ENCODE measurements at places on chromosomes 2 and 18.

- no peak for DNase-seq
Observed at GRCh38 chr18:30359521-30359920, 683.0 kb downstream of the DSC3 start.

- DNase-seq = no peak
Observed at GRCh38 chr2:15432642-15433256, 128.4 kb downstream of the NBAS start.

DNA sequence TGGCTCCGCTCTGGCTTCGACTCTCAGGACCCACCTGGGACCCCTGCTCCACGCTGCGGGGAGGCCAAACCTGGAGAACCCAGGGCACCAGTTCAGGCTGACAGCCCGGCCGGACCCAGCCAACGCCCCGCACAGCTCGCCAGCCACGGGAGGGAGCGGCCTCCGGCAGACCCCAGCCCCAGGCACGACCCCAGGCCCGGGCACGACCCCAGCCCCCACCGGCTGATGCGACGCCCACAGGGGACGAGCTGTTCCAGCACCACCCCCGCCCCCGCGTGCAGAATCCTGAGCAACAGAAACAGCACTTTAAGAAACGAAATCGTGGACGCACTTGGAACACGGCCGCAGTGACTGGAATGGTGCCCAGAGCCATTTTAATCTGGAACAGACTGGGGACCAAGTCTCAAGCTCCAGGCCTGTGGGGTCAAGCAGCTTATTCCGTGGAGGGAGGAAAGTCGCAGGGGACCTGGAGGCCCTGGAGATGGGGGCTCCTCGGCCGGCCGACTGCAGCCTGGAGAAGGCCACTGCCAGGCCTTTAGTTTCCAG, 74.2 kb downstream of the MBP start:
- DNase-seq = no peak

DNA sequence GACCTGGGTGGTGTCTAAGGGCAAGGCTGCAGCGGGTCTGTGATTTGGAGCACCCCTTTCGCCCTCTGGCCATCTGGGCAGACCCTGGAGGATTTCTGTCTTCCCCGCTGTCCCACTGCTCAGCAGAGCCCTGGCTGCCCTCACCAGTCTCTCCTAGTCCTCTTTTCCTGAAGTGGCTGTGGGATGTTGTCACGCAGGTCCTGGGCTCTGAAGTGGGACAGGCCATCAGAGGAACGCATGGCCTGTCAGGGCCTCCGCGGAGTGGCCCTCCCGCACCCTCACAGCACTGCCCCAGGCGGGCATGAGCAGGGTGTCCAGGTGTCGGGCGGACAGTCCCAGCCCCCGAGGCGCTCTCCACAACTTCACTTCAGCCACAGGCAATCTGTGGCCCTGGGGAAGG, 1.1 kb upstream of the TMEM185B start:
- DNase-seq = no peak

GRCh38 chr2:216340280-216340631, 32.0 kb downstream of the MARCHF4 start:
- no peak for DNase-seq

GRCh38 chr2:27715318-27716210, 51.9 kb downstream of the SLC4A1AP start:
- no peak for DNase-seq

GRCh38 chr2:145822892-145823534, 1303.1 kb upstream of the ZEB2 start:
- DNase-seq = no peak

DNA sequence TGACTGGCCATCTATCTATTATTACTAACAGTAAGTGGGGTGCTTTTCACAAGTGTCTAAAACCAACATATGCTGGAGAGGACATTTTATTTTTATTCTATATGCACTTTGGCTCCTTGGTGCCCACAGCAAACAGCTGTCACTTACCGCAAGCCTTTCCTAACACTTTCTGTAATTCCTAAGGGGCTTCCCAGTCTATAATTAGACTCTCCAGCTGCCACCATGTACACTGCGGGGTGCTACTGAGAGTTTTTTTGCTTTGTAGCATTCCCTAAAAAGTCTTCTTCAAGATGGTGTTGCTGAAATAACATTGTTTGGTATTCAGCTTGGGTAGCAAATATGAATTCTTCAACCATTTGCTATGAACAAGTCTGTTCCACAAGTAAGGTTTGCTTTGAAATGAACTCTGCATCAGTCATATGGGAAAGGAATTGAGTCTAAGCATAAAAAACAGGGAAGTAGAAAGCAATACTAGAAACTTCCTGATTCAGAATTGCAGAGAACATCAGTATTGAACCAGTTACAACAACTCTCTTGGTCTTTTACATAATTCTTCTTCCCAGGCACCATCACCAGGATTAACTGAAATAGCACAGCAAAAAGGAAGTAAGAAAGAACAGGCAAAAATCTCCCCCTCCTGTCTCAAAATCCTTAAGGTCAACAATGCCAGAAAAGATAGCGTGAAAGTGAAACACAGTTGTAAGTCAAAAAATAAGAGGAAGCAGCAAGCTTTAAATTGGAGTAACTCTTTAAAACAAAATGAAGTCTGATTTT, 28.6 kb downstream of the EPB41L3 start:
- no peak for DNase-seq

GRCh38 chr2:234851451-234851850, 100.4 kb upstream of the SH3BP4 start:
- DNase-seq = no peak

DNA sequence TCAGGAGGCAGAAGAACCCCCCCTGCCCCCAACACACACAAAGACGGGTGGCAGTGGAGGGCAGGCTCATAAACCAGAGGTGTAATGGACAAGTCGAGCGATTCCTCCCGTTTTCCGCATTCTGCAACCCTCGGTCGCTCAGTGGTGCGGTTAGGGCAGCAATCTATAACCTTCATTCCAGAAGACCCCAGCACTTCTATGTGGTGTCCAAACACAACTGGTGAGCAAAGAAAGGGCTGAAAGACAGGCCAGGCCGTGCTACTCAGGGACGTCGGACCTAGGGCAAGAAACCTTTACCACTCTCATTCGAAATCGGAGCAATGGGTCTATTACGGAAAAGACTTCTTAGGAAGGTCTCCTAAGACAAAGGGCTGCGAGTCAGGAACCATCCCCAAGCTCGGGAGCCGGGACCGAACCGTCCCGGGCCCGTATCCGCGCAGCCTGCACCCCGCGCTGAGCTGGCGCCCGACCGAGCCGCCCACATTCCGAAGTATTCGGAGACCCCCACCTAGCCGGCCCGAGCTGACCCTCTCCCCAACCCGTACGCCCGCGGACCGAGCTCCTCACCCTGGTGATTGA, 568 bp downstream of the ARL5A start:
- peak; percentile 4 for DNase-seq

DNA sequence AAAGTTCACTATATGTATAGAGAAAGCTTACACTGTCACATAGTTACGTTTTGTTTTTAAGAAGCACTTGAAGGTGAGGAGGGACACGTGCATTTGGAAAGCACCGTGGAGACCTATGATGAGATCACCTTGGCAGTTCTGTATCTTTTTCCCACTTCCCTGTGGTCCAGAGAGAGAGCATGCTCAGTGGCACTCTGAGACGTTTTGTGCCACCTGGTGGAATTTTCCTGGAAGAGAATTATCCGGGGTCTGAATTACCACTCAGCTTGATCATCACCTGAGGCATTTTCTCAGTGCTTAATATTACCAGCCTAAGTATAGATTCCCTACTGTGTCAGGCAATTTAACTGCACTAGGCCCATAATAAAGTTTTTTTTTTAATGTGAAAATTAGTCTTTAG, 469.4 kb upstream of the SMIM21 start:
- DNase-seq = no peak

- DNase-seq = no peak
Observed at GRCh38 chr2:66236067-66236685, 198.7 kb upstream of the MEIS1 start.

DNA sequence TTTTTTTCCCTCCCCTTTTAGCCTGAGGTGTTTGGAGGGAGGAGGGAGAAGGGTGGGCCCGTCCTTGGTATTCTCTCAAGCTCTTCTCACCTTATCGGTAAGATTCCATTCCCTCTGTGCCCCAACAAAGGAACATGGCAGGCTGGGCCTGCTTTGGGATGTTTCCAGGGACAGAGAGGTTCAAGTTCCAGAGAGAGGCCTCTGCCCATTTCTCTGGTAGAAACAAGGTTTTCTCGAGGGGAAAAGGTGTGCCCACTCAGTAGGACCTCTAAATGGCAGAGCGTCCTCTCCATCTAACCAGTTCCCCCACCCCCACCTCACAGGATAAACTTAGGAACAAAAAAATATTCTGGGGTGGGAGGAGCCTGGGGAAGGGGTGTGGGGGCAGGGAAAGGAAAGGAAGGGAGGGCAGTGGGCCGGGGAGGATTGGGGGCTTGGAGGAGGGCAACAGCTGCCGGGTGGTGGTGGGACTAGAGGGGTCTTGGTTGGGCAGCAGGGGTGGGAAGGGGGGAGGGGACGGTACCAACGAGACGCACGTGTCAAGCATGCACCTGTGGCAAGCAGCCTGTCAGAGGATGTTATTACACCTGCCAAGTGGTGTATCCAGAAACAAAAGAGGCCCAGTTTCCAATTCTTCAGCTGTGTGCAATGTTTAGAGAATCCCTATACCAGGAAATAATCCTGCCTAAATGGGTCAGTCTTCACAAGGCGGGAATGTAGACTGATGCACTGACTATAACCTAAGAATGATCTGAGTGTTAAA, 2.1 kb downstream of the PCBP1 start:
- no peak for DNase-seq

- no peak for DNase-seq
Observed at GRCh38 chr18:12049978-12050811, 43.4 kb upstream of the ANKRD62 start.

- no peak for DNase-seq
Observed at GRCh38 chr18:42310956-42311355, 355.9 kb downstream of the PIK3C3 start.

DNA sequence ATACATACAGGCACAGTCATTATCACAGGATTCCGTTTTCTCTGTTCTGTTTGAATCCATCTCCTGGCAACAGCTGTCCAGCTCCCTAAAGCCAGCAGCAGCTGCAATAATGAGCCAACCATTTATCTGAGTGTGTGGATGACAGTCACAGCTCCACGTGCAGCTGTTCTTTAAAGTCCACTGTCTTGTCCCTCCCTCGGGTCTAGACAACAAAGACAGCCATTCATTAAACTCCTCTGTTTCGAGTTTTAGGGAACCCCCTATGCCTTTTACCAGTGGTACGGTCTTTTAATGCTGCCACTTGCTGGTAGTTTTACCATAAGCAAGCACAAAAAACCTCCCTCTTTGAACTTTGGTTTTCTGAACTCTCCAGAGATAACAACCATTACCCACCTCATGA, 16.0 kb upstream of the MSGN1 start:
- DNase-seq = no peak

DNA sequence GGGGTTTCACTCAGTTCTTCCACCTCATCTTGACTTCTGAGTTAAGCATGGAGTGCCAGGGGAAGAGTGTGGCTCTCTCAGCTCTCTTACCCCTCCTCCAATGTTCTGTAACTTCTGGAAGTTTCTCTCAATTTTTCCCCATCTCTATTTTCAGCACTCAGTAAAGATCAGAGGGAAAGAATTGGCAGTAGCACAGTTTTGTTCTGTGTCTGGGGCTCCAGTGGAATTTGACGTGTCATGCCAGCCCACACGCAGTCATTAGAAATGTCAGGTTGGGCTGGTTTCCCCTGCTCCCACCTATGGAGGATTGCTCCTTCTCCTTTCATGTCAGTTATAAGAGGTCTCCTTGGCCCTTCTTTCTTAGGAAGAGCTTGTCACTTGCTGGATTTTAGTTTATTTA, 104.6 kb upstream of the COL3A1 start:
- no peak for DNase-seq

- DNase-seq = no peak
Observed at GRCh38 chr18:74289137-74289536, 2.6 kb downstream of the CYB5A start.

DNA sequence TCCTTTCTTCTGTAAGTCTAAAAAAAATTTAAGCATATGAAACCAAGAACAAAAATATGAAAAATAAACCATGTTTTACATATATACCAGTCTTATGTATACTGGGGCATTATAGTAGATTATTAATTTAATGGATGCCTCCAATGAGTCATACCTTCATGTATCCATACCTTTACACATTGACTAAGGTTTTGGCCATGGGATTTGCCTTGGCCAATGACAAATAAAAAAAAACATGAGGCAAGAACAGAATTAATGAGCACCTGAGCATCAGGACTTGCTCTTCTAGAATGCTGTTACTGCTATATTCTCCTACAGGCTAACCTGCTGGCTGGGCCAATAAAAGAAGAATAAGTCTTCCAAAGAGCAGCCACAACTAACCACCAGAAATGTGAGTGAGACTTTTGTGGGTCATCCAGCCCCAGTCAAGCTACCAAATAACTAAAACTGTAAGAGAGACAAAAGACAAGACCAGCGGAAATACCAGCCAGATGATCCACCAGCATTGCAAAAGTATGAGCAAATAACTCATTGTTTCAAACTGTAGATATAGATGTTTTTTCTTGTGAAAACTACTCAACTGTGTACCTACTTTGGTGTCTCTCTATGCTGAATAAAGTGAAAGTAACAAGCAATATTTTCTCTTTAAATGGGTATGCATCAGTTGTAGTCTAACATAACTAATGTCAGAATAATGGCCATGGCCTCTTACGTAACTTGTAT, 749.6 kb upstream of the VRK2 start:
- DNase-seq = no peak

GRCh38 chr2:56455642-56456041, 271.9 kb downstream of the CCDC85A start:
- DNase-seq = no peak

GRCh38 chr2:239264838-239265651, 135.8 kb downstream of the HDAC4 start:
- DNase-seq = no peak

DNA sequence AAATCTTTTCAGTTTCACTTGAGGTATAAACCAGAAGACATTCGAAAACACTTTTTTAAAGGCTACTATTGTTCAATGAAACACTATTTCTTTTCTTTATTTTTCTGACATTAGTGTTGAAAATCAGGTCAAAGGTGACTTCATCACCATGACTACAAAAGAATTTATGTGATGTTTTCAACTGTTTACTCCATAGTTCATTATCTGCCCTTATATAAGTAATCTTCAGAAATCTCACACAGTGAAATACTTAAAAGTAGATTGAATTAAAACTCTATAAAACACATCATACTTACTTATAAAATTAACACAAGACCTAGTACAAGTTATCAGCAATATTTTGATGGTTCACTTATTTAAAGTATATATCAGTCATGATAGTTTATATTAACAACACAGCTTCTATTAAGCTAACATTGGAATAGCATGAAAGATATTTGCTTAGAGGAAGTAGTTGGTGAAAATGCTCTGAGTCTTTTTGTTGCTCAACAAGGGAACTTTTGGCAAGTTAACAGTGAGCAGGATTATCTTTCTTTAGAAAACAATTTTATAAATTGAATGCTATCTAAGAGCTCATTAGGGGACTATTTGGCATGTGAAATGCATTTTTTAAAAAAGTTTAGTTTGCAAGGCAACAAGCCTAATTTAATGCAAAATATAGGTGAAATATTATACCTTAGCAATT, 60.8 kb downstream of the MC4R start:
- DNase-seq = no peak

- no peak for DNase-seq
Observed at GRCh38 chr2:64367444-64368232, 86.3 kb upstream of the LGALSL start.

GRCh38 chr18:51767293-51767692, 569.8 kb upstream of the MEX3C start:
- no peak for DNase-seq

GRCh38 chr2:31151501-31151900, 13.3 kb upstream of the GALNT14 start:
- no peak for DNase-seq

Measured in stimulated activated CD4-positive, alpha-beta T cell treated with anti-CD3 and anti-CD28 coated beads, Interleukin-15, amount 100 ng/mL, for 1 hour (primary cell).